ENCODE measurements at places on chromosomes 1 and 21.

DNA sequence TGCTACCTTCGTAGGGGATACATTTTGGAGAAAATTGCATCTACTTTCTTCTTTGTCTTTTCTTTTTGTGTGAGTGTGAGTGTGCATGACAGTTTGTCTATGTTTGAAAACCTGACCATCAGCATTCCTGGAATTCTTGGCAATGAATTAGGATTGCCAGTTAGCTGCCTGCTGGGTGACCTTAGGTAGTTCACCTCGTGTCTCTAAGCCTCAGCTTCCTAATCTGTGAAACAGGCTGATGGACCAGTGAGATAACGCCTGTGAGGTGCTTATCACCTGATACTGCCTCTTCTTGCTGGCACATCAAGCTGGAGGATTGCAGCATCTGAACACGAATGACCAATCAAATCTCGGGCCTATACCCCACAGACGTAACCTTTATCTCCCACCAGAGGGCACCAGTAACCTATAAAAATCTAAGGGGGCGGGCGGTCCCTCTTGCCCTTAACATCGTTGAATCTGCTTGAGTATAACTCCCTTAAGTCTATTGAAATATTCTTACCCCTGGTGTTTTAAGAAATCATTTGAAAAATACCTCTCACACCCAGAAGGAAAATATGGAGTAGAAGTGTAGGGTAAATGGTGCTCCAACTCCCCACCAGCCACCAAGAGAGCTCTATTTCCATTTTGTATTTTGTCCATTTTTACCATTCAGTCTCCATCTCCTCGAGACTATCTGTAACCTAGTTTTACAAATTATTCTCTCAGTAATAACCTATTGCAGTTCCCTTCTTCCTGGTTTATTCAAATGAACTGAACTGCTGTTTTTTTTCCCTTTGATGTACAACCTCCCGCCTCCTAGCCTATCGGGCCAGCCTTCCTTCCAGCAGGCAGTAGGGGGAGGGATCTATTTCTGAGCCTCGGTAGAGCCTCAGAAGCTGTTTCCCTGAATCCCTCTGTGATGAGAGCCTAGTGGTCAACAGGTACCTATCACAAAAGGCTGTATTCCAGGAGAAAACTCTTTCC is 49.7 kb downstream of the MDM4 start:
- DNase-seq, result peak; percentile 36

DNA sequence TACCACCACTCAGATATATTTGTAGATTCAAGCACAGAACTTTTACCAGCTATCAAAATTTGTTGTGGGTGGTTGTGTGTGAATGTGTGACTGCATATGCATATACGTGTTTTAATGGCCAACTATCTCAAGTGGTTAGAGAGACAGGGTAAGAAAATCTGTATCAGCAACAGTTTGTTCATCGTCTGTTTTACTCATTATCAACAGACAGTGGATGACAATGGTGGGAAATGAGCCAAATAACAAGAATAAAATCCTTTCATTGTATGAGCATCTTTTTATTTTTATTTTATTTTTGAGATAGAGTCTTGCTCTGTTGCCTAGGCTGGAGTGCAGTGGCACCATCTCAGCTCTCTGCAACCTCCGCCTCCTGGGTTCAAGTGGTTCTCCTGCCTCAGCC is 22.7 kb upstream of the DYNLT5 start:
- DNase-seq, result no peak

- no peak for DNase-seq
Measured at GRCh38 chr1:236795757-236796667, 920 bp downstream of the MTR start.

DNA sequence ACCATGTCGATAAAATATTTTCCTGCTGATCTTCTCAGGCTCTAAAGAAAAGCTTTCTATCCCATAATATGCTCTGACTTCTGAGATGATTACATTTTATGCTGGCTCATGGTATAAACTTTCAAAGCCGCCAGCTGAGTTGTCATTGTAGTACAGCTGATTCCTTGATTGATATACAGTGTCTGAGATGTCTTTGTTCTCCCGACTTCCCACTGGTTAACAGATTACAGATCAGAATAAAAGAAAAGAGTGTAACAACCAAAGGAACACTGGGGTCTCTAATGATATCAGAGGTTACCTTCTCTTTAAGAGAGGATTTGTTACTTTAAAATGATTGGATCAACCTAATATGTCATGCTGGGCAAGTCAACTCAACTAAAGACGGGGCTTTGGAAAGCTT is 485.4 kb upstream of the LRRC7 start:
- DNase-seq, result no peak

GRCh38 chr1:240109920-240110636 is 18.4 kb downstream of the FMN2 start:
- DNase-seq, result no peak

DNA sequence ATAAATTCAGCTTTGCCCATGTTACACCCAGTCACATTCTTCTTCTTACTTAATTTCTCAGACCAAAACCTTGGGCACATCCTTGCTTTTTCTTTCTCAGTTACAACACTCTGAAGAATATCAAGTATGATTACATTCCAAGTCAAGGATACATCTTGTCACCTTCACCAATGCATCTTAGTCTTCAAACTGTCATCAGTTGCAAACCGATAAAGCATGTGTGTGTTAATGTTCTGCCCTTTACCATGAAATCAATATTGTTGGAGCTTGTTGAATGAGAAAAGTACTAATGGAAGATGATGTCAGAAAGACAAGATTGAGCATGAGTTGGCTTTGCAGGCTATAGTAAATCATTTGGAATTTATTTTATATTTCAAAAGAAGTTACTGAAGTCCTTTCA is 764.6 kb downstream of the NCAM2 start:
- no peak for DNase-seq

DNA sequence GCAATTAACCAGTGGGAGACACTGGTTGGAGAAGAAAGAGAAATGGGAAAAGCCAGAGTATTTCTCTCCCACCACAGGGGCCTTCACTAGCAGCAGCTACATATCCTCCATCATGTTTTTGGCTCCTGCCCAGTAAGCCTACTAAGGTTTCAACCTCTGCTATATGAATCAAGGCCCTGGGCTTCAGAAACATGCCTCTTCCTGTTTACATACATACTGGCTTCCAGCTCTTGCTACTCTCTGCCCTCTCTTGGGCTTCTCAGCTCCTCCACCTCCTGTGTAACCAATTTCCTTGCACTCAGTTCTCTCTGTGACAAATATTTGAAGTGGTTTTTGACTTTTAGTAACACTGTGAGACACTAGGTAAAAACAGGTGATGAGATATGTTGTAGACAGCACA is 80.8 kb downstream of the LRRC7 start:
- DNase-seq, result no peak

DNA sequence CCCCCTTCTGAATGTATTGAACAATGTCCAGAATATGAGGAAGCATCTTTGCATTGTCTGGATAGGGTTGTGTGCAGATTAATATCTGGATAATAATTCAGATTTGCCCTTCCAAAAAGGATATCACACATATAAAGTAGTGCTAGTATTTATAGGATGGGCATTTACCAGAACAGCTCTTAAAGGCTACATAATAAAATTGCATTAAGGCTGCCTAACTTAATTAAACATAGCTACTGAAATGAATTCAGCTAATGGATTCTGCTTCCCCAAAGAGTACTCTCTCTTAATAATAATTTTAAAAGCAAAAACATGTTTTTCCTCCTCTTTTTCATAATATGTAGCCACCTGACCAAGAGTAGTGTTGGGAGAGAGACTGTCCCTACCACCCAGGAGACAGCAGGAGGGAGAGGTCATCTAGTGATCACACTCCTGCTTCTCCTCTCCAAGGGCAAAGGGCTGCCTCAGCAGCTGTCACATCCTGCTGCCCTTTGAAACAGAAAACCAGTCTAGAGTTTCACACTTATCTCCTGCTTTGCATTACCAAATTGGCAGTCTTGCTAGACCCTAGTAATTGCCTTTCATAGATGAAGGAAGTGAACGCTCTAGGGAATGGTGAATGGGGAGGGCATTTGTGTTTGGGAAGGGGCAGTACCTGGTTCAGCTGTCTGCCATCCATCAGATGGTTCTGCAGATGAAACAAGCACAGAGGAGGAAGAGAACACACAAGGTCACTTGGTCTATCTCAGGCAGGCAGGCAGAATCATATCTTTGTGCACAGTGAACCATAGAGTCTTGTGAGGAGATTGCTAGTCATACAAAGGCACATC is 29.3 kb upstream of the DDAH1 start:
- no peak for DNase-seq

Measured in stimulated activated CD4-positive, alpha-beta T cell treated with anti-CD3 and anti-CD28 coated beads, Interleukin-15, amount 100 ng/mL, for 48 hours (primary cell).